ENCODE measurements at places on chromosomes 12 and 14.

- no peak for DNase-seq
Measured at GRCh38 chr14:35255711-35256110, 36.5 kb upstream of the PSMA6 start.

DNA sequence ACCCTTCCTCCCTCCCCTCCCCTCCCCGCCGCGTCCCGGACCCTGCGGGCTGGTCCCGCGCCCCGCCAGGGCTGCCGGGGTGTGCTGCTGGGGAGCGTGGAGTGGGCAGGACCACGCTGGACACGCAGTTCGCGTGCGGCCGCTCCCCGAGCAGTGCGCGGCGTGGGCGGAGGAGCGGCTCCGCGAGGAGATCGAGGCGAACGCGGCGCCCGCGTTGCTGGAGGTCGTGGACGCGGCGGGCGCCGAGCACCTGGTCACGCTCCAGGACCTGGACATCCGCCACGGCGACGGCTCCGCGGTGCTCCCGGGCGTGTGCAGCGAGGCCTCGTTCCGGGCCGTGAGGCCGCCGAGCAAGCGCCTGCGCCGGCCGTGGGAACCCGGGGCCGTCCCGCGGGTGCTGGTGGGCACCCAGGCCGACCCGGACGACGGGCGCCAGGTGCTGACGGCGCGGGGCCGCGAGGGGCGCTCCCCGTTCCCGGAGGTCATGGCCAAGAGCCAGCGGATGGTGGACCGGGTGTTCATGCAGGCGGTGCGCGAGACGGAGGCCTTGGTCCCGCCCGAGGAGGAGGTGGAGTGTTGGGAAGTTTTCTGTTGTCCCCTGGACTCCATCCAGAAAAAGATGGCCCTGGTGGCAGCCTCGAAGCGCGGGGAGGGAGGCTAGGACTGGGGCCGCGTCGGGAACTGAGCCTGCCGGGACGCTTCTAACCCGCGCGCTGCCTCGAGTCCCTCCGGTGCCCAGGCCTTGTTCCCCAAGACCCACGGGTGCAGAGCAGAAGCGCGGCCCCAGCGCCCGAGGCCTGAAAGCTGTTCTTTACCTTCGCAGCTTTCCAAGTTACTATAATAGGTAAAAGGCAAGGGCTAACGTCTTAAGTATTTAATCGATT is 54.7 kb upstream of the EIF5 start:
- no peak for DNase-seq

DNA sequence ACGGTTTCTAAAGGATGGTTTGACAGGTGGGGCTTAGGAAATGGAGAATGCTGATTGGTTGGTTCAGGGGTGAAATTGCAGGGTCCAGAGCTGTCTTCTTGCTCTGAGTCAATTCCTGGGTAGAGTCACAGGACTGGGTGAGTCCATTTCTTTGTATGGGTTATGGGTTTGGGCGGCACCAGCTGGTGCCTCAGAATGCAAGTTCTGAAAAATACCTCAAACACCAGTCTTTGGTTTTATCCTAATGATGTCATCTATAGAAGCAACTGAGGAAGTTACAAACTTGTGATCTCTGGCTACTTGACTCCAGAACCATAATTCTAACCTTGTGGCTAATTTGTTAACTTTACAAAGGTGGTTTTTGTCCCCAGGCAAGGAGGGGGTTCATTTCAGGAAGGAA is 47.6 kb upstream of the EIF5 start:
- no peak for DNase-seq

GRCh38 chr12:53100466-53101151 is 2.7 kb upstream of the SOAT2 start:
- no peak for DNase-seq

- no peak for DNase-seq
Measured at GRCh38 chr12:109795023-109795422, 38.2 kb downstream of the TRPV4 start.

DNA sequence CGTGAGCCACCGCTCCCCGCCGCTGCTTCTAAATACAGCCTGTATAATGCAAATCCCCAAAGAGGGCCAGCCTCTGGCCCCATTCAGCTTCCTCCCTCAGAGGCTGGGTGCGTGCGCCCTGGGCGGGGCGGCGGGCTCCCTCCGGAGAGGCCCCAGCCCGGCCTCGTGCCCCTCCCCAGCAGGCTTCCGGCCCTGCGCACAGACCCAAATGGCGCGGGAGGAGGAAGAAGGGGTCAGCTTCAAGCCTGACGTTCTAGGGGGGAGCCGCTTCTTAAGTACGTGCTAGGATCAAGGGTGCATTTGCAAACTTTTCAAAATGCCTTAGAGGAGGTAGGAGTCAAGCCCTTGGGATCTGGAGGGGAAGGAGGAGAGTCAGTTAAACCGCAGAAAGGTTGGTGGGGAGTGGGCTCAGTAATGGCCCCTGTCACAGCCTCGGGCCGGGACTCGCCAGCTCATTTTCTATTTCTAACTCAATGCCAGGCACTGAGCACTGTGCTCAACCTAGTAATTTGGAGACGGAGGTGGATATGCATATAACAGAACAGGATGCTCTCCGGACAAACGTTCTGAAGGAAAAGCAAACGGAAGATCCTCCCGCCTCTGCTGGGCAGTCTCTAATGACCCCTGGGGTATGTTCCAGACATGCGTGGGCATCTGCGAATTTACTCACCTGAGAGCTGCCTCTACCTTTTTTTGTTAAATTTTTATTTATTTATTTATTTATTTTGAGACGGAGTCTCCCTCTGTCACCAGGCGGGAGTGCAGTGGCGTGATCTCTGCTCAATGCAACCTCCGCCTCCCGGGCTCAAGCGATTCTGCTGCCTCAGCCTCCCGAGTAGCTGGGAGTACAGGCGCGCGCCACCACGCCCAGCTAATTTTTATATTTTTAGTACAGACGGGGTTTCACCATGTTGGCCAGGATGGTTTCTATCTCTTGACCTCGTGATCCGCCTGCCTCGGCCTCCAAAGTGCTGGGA is 32.3 kb downstream of the NINJ2 start:
- no peak for DNase-seq
